ENCODE measurements at places on chromosomes 5 and 9. TPM values are rescaled to one million over a fixed set of nuclear protein-coding genes. Genes with fewer than 3 reads are reported as not detected.
A peak's percentile ranks its signal among the peaks of the same experiment; 100 is the strongest.

DNA sequence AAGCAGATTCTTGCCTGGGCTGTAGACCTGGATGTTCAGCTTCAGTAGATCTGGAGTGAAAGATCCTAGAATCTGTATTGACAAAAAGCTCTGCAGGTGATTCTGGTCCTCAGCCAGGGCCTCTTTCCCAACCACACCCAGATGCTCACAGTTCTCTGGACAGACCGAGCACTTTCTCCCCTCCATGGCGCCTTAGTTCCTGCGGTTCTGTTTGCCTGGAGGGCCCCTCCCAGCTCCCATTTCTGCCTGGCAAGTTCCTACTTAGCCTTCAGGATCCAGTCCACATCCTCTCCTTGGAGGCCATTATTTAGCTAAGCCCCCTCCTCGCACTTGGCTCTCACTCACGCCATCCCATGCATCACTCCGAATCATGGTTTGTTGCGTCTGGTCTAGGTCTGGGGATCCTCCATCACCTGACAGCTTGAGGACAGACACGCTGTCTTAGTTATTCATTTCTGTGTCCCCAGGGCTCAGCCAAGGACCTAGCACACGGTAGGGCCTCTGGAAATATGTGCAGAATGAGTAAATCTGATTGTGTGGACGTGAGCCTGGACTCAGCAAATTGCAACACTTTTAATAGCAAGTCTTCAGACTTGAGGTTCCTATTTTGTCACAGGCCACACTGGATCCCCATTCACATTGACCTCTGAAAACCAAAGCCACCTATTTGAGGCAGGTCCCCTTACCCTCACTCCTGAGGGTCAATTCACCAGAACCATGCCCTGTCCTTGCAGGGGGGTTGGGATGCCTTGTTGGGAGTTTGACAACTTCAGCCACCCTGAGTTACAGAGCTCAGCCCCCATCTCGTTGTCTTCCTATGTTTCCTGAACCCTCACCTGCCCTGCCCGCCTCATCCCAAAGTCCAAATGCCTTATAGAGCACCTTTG, 50.7 kb downstream of the COL15A1 start:
- no peak for DNase-seq

The SSBP2 gene
- polyA plus RNA-seq, result 96.2 TPM

The CARTPT gene
- polyA plus RNA-seq, result not detected

The PIP5KL1 gene
- polyA plus RNA-seq, result 3.1 TPM

The IFNA14 gene
- not detected for polyA plus RNA-seq

DNA sequence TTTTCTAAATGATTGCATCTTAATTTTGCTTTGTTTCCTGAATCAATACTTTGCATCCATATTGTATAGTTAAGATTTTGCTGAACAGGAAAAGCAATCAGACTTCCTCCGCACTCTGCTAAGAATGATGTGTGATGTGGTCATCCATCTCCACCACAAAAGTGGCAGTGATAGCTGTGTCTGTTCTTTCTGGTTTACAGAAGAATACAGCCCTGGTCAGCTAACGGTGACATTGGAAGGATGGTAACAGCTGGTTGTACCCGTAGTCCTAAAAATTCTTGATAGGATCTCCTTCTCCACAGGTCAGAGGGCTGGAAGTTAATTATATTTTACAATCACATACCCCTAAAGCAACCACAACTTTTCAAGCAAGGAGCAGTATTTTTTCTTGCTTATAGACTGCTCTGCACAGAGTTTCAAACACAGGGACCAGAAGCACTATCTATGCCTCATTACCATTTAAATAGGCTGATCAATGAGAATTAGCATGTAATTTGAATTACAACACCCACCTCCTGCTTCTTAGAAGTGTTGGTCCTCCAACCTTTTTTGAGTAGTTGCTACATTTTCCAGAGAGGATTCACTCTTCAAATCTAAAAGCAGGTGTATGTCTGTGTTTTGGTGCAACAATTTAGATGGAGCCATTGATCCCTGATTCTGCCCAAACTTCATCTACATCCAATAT, 1191.9 kb upstream of the NUDT12 start:
- DNase-seq, result no peak

GRCh38 chr5:143116814-143117213, 286.7 kb downstream of the NR3C1 start:
- DNase-seq, result no peak

DNA sequence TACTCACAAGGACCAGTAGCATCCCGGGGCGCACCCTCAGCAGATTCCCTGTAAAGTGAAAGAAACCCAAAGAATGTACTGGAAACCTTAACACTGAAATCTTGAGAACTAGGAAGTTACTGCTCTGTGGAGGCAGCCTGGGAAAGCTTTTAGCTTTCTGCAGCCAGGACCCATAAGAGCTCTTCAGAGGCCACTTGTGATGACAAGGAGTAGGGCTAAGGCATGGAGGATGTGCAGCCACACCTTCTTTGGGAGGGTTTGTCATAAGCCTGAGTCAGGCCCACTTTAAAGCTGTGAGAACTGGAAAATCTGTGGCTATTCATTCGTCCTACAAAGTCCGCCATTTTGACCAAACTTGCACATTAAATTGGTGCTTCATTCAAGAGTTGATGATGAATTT, 291.1 kb upstream of the TLE4 start:
- DNase-seq, result no peak

- DNase-seq, result no peak
Measured at GRCh38 chr5:90168399-90168798, 241.2 kb downstream of the CETN3 start.

The TPPP gene
- 6.4 TPM for polyA plus RNA-seq

DNA sequence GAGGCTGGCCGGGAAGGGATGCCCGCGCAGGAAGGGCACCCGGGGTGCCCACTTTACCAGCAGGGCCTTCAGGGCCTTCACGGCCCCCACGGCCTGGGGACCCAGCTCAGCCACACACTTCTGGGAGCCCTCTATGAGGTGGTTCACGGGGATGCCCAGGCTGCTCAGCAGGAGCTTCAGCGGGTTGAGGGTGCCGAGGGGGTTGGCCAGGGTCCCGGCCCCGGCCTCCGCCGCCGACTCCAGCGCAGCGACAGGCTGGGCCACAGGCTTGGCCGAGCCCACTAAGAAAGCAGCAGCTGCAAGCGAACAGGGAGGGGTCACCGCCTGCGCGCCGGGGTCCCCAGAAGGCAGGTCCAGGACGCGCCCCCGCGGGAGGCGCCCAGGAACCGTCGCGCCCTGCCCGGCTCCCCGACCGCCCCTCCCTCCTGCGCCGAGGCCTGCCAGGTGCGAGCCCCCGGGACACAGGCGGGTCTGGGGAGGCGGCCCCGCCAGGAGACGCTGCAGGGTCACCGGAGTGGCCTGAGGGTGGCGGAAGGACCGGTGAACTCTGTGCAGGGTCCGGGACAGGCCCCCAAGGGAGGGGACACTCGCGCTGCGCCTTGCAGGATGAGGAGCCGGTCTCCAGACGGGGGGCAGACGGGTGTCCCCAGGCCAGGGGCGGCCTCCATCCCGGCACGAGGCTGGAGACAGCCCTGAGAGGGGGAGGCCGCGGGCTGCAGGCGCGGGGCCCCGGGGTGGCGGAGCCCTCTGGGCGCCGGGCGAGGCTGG, 572 bp downstream of the SCGB3A1 start:
- no peak for DNase-seq

- DNase-seq, result no peak
Measured at GRCh38 chr9:88933607-88934379, 57.5 kb upstream of the S1PR3 start.

The ZNF462 gene
- 22.2 TPM for polyA plus RNA-seq

The SLC28A3 gene
- polyA plus RNA-seq, result 0.24 TPM

DNA sequence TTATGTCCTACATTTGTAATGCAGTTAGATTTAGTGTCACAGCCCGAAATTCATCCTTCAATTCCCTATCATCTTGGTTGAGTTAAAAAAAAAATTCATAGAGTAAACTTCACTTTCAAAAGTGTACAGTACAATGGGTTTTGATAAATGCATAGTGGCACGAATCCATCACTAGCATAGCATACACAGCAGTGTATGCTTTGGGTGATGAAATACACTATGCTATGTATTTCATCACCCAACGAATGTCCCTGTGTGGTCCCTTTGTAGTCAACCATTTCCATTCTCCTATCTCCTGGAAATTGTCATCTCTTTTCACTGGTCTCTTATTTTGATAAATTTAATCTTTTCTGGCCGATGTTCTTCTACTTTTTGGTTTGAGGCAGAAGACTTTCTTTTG, 129.4 kb upstream of the BASP1 start:
- DNase-seq, result no peak

GRCh38 chr9:75938946-75939345, 48.5 kb downstream of the PCSK5 start:
- DNase-seq, result no peak

DNA sequence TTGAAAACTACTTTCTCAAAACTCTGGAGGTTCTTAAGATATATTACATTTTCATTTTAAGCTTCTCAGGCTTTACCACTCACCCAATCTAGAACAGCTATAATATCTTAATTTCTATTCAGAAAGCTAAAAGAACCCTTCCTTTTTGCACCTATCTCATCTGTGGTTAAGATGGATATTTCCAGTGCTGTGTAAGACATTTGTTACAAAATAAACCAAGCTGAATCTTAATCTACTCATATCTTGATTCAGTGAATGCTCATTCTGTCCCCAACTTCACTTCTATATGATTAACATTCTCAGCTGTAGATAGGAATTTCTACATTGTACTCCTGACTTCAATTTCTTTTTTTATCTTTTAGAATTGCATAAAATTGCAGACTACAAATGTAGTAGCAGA, 15.0 kb downstream of the ABHD17B start:
- no peak for DNase-seq

The GRM6 gene
- polyA plus RNA-seq, result 1.8 TPM

GRCh38 chr5:88883836-88884607, 1.0 kb upstream of the MEF2C start:
- peak; percentile 61 for DNase-seq

The KCTD16 gene
- 0.24 TPM for polyA plus RNA-seq

DNA sequence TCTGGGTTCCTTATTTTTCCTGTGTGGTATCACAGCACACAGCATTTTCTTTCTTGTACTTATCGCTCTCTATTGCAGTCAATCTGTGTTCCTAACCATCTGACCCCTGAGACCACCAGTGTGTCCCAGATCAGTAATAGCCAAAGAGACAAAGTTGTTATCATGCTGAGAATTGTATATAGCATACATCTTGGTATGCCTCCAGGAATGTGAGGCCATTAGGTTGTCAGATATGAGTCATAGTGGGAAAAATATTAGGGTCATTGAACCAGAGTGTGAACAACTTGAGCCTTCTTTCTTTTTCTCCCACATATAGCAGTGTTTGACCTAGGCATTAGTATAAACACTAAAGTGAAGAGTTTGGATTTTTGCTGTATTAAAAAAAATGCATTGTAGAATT, 106.3 kb downstream of the NDUFAF2 start:
- no peak for DNase-seq

DNA sequence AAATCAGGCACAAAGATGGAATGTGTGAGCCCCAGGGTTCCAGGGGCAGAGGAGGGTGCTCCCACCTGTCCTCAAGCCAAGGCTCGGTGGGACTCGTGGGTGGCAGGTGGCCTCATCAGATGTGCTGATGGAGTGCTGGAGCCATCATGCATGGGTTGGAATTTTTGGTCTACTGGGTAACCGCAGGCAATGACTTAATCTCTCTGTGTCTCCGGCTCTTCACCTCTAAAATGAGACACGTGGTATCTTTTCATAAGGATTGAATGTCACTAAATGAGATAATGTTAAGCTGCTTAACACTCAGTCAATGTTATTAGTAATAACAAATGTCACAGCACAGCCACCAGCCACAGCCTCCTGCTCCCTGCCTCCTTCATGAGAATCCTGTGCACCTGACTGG, 245.5 kb downstream of the HSPA4 start:
- no peak for DNase-seq

DNA sequence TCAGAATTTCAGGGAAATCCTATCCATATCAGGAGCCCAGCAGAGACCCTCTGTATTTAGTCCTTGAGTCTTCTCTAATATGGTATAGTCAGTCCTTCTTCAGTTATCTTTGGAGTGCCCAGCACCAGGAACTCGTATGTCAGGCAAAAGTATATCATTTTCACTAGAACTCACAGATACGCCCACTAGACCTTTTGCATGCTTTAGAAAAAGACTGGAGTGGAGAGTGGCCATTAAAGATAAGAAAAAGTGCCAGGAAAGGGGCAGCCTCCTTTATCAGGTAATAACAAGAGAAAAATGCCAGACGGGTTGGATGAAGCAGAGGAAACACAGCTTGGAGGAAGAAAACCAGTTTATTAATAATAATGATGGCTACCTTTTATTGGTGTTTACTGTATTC, 63.5 kb downstream of the GPR21 start:
- no peak for DNase-seq

The CORO2A gene
- polyA plus RNA-seq, result 10.0 TPM

The IFNK gene
- not detected for polyA plus RNA-seq

The PHF2 gene
- polyA plus RNA-seq, result 43.7 TPM

The SMIM33 gene
- not detected for polyA plus RNA-seq

The RNF183 gene
- 0.67 TPM for polyA plus RNA-seq

DNA sequence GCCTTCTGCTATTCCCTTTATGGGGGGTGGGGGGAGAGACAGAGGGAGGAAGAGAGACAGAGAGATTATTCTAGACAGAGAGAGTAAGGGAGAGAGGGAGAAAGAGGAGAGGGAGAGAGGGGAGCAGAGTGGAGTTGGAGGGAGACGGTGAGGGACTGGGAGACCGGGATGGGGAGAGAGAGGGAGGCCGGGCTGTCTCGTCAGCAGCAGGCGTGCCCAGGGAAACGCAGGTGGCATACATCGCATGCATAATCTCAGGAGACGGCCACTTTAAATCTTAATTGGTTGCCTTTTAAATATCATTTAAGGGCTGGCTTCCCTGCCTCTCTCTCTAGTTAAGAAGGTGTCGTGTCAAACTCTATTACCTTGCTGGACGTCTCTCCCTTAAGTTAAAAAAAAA, 8.4 kb downstream of the IRX4 start:
- DNase-seq, result no peak

- no peak for DNase-seq
Measured at GRCh38 chr9:112261133-112261532, 72.3 kb downstream of the PTBP3 start.

The PCDHGA5 gene
- polyA plus RNA-seq, result 3.3 TPM

- DNase-seq, result no peak
Measured at GRCh38 chr9:96394832-96395496, 11.5 kb upstream of the SLC35D2 start.

The SPATA31E1 gene
- not detected for polyA plus RNA-seq

- no peak for DNase-seq
Measured at GRCh38 chr9:114223564-114224246, 68.4 kb downstream of the COL27A1 start.

DNA sequence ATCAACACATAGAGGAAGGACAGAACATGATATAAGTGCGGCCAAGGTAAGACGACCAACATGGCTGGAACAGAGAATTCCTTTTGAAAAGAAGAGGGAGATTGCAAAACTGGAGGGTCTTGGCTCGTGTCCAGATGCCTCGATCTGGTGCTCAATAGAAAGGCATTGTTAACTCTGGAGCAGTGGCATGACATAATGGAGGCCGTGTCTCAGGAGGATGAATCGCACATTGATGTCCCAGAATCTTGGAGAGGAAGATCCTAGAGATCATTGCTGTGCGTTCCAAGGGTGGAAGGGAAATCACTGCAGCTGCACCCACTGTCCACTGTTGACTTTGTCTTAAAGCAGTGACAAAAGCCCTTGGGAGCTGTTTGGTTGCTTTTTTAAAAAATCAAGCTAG, 30.9 kb downstream of the GRAMD2B start:
- DNase-seq, result no peak

- DNase-seq, result peak; percentile 59
Measured at GRCh38 chr9:121399883-121400607, 30.0 kb upstream of the STOM start.

Measured in right lung (tissue), 10 donors.